ENCODE measurements at places on chromosomes 7 and 10.

- DNase-seq = no peak
Observed at GRCh38 chr10:131786756-131787605, 113.8 kb upstream of the PPP2R2D start.

DNA sequence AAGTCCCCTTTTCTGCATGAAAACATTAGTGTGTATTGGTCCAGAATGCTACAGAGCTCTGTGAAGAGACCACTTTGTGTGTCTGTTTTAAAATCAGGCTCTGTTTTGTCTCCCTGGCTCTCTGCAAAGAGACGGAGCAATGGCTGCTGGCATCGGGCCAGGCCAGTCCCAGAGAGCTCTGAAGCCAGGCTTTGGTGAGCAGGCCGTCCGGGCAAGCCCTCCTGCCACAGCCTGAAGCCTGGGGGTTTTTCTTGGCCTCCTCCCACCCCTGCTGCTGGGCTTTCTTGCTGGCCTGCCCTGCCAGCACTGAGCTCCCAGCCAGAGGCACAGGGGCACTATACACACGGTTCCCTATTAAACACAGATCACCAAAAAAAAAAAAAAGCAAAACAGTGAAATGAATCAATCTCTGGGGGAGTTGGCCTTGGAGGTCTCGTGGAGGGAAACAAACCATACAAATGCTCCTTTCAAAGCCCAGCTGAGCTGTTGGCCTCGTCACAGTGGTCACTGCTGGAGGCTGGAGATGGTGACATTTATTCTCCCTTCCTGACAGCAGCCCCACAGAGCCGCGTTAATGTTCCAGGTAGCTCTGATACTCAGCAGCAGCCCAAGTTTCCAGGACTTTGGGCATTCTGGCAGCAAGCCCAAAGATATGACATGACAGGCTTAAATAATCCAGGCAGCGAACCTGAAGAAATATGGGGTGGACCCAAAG lies 237.2 kb downstream of the TCF7L2 start:
- no peak for DNase-seq

DNA sequence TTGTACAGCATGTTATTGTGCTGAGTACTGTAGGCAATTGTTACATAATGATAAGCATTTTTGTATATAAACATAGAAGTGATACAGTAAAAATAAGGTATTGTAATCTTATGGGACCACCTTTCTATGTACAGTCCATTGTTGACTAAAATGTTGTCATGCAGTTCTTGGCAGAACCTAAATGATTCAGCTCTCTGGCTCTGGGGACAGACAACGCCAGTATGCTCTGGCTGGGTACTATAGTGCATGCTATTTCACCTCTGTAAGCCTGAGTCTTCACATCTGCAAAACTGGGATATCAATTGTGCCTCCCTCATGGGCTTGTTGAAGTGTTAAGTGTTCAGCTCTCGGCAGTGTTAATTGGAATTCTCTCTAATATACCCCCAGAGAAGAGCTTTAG lies 674.3 kb downstream of the INHBA start:
- DNase-seq = no peak

GRCh38 chr10:96377816-96378294 lies 19.1 kb upstream of the OPALIN start:
- DNase-seq = no peak

- DNase-seq = no peak
Observed at GRCh38 chr10:5125315-5126044, 31.3 kb downstream of the AKR1C3 start.

GRCh38 chr7:155961241-155962190 lies 149.3 kb upstream of the SHH start:
- DNase-seq = no peak

DNA sequence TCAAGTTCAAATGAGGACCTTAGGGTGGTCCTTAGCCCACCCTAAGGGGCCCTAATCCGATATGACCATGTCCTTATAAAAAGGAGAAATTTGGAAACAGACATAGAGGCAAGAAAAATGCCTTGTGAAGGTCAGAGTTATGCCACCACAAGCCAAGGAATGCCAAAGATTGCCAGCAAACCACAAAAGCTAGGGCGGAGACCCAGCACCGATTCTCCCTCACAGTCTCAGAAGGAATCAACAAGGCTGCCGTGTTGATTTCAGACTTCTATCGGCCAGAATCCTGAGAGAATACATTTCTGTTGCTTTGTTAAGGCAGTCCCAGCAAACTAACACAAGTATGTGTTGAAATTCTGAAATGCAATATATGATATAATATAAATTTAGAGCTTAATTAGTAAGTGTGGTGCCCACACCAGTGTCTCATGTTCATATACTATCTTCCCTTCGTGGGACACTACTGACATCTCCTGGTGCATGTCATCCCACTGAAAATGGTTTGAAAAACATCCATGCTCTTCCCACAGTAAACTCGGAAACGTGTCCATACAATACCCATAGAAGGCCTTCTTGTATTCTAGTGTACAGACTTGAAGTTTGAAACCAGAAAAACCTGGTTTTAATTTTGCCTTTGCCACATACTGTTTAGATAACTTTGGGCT lies 349.0 kb downstream of the TNS3 start:
- no peak for DNase-seq

GRCh38 chr7:85774986-85775385 lies 588.1 kb upstream of the SEMA3D start:
- no peak for DNase-seq

DNA sequence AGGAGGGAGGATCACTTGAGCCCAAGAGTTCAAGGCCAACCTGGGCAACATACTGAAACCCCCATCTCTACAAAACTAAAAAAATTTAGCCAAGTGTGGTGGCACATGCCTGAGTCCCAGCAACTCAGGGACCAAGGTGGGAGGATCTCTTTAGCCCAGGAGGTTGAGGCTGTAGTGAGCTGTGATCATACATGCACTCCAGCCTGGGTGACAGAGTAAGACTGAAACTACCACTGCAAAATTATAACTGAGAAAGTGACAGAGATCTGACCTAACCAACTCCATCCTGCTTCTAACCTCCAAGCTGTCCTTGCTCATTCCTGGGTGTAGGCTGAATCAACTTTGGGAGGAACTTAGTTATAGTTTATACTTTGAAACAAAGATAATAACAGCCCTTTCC lies 59.4 kb downstream of the HTR7 start:
- DNase-seq = no peak

- no peak for DNase-seq
Observed at GRCh38 chr10:15169555-15170401, 1.3 kb upstream of the NMT2 start.

DNA sequence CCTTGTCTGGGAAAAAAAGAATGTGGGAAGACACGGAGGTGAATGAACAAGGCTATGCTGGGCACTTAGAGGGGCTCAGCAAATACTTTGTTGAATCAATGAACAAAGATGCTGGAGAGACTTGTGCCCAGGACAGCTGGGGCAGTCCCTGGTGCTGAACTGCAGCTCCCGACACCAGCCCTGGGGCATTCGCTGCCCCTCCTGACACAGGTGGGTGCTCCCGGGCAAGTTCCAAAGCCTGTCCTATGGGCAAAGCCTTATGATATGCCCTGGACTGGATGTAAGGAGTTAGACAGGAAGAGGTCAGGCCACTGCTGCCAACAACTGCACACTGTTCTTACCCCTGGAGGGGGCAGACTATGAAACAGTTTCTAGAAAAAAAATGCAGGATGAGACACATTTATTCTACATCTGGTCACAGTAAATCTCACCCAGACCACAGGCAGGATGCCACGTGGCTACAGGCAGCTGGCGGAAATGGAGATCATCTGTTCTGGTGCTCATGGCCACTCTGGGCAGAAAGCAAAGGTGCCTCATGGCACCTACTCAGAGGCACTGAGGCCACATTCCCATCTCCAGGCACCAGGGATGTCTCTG lies 21.9 kb upstream of the FRAT2 start:
- DNase-seq = no peak

DNA sequence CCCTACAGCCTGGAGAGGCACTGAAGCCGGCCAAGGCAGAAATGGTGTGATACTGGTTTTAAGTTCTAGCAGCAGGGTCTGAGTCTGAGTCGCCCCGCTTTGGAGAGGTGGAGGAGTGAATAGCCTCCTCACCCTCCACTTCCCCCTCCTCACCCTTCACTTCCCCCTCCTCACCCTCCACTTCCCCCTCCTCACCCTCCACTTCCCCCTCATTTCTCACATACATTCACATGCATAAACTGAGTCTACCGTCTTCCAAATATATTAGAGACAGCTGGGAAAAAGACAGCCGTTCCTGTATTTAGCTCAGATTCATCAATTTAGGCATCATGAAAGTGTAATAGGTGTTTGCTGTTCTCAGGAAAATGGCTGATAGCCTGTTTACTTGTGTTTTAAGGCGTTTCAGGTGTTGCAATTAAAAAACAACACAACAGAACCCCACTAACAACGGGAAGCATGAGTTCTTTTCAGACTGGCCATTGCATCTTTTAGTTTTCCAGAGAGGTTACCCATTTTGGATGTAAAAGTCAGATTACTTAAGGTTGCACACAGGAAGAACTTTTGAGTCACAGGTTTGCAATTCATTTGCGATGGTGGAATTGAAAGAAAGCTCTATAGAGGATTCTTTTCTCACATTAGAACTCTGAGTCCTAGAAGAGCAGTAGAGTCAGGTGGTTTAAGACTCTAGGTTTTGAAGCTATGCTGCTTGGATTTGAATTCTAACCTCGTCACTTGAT lies 861 bp downstream of the NRBF2 start:
- DNase-seq = no peak

DNA sequence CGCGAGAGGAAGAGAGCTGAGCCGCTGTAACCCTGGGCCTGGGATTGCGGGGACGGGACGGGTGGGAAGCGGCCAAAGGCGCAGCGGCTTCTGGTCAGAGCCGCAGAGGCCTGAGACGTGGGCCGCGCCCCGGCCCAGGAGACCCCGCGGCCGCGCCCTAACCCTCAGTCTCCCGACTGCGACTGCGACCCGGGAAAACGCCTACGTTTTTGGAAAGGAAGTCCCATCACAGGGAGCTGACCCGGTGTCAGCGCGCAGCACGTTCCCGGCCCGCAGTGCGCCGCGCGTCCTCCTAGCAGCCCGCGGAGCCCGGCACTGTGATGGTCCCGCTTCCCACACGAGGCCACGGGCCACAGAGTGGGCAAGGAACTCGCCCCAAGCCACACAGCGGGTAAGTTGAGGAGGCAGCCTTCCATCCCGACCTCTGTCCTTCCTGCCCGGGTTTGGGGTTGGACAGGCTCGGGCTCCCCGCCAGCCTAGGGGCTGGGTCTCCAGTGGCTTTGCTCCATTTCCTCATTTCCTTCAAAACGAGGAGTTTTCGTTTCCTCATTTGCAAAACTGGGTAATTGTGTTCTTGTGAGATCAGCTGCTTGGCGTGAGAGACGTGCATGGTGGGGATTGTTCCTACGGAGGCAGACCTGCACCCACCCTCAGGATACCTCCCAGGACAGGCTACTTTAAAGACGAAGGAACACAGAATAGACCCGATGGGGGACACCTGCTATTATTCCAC lies 1.2 kb downstream of the GPNMB start:
- DNase-seq = no peak

DNA sequence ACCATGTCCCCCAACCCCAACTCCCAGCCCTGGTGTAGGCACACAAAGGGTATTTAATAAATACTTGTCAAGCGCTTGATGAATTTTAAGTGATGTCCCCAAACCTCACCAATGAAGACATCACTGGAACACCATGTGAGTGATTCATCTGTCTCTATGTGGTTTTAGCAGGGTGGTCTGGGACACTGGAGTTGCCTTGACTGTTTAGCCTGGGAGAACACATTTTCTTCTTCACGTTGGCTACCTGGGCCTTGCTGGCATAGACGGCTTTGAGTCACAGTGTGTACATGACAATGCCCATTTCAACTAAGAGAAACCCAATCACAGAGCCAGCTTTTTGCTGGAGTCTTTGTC lies 24.8 kb upstream of the SHH start:
- DNase-seq = no peak

- DNase-seq = no peak
Observed at GRCh38 chr7:142703655-142704305, 45.5 kb upstream of the PRSS1 start.

- DNase-seq = no peak
Observed at GRCh38 chr7:155995183-155995612, 182.9 kb upstream of the SHH start.

DNA sequence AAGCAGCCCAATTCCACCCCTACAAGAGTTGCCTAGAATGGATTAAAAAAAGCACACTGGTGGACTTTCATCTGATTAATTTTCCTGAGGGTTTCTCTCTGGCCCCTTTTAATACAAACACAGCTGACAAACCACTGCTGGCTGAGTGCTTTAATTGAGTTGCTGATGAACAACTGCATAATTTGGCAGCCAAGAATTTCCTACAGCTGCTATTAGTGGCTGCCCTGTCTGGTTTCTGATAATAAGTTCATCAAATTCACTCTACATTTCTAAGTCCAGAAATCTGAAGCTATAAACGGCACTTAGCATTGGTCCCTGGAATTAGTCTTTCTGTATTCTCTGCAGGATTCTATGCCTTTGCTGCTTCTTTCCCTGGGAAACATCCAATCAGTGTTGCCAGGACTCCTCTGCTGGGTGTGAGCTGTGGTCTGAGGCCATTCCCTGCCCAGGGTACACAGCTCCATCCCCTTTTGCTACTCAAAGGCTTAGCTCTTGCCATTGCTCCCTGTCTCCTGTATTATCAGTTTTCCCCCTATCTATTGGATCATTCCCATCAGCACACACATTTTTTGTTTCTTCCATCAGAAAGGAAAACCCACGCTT lies 110.6 kb downstream of the LSM5 start:
- no peak for DNase-seq

GRCh38 chr10:118534136-118534535 lies 61.3 kb downstream of the PRLHR start:
- DNase-seq = no peak

GRCh38 chr7:138992052-138992531 lies 10.9 kb upstream of the KIAA1549 start:
- DNase-seq = no peak

- no peak for DNase-seq
Observed at GRCh38 chr10:10014846-10015245, 1002.8 kb upstream of the CELF2 start.

GRCh38 chr7:94425546-94425945 lies 30.9 kb downstream of the COL1A2 start:
- DNase-seq = no peak

DNA sequence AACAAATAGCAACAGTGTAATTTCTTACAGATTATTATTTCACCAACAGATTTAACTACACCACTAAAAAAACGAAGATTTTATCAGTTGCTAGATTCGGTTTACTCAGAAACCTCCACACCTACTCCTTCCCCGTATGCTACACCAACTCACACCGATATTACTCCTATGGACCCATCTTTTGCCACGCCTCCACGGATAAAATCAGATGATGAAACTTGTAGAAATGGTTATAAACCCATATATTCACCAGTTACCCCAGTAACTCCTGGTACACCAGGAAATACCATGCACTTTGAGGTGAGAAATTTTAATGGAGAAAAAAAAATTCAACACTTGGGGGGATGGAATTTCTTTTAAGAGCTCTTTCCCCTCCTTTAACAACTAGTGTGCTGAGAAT lies 92.5 kb downstream of the KMT2E start:
- DNase-seq = no peak

DNA sequence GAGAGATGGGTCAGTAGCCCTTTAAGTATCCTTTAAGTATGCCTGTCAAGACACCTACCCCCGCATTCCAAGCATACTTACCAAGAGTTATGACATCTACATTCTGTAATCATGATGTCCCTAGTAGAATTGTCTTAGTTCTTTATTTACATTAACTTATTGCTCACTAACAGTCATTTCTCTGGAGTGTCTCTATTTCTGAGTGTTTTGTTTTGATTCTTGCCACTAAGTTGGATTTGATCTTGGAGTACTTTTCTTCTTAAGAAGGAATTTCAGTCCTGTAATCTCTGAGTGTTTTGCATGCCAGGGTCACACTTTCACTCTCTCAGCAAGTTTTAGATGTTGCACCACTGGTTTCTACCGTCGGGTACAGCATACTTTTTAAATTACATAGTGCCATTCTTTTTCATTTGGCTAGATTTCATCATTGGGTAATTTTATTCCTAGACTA lies 1053.9 kb downstream of the KCNMA1 start:
- DNase-seq = no peak

All from stimulated activated CD8-positive, alpha-beta memory T cell treated with anti-CD3 and anti-CD28 coated beads, Interleukin-4, amount 100 ng/mL, for 24 hours (primary cell).